ENCODE measurements at places on chromosomes 6 and 20.

DNA sequence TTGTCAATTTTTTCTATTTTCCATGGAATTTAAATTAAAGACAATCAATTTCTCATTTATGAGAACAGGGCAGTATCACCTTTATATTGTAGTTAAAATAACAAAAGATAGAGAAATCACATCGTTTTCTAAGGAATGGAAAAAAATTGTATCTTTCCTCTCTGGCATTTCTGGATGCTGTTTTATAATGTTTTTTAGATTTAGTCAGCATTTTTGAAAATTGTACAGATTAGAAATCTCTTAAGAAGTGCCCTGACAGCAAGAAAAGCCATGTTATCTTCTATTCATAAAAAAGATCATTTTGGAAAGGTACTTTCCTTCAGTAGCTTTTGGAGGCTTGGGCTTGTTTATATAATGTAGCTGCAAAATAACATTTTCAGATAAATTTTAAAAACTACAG, 116.9 kb downstream of the PLG start:
- no peak for DNase-seq

DNA sequence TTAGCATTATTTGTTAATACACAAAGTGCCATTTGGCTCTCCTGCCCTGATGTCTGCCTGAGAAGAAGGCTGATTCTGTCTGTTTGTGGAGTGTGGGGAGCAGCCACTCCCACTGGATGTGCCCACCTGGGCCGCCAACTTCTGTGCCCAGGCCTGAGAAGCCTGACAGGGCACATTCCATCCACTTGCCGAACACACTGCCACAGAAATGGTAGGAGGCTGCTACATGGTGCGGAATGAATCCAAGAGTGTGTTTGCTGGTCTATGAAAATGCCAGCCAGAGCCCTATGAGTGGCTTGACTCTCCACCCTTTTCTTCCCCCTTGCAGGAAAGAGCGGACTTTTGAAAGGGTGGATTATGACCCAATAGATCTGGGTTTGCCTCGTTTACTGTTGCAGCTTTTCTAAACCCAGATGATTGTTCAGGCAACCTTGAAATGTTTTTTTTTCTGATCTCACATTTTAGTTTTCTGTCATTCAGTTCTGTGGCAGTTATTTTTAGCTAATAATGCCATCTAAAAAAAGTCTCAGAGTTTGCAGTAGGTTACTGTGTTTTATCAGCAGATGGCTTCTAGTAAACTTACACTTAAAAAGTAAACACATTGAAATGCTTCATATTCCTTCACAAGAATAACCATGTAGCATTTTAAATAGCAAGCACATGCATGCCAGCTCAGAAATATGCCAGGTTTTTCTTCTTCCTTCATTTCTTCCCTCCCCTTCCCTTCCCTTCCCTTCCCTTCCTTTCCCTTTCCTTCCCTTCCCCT, 196.5 kb downstream of the SLC35F1 start:
- no peak for DNase-seq

- peak; percentile 16 for DNase-seq
Measured at GRCh38 chr6:33654831-33655554, 33.9 kb downstream of the ITPR3 start.

- DNase-seq: no peak
Measured at GRCh38 chr20:9322661-9323060, 191.7 kb upstream of the LAMP5 start.

- DNase-seq: no peak
Measured at GRCh38 chr6:167015302-167015701, 16.1 kb downstream of the CEP43 start.

DNA sequence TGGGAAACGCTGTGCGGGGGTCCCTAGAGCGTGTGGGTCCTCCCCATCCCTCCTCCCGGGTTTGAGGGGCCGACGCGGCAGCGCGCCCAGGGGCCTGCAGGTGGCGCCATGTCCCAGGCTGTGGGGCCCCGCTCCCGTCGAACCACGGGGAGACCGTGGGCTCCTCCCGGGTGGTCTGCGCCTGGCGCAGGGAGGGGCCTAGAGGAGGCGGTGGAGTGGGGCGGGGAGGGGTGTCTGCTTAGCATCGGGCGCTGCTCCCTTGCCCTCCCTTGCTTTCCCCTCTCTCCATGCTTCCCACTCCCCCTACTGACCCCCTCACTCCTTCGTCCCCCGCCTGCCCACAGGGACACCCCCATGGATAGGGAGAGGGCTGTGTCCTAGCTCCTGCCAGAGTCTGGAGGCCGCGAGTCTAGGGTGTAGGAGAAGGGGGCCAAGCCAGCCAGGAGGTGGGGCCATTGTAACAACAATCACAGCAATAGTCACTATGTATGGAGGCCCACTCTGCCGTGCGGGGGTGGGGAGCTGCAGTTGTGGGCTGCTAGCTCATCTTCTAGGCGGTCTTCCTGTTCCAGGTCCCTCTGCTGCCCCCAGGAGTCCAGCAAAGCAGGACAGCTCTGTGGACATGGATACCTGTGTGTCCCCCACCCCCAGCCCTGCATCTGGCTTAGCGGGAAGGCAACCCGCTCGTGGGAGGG, 51.7 kb downstream of the CHMP4B start:
- DNase-seq: no peak

GRCh38 chr6:150444308-150444707, 75.5 kb downstream of the IYD start:
- DNase-seq: no peak

- DNase-seq: no peak
Measured at GRCh38 chr20:50341880-50342637, 151.4 kb downstream of the CEBPB start.

- DNase-seq: no peak
Measured at GRCh38 chr20:16488086-16488485, 85.2 kb downstream of the KIF16B start.

GRCh38 chr20:61940976-61941720, 124.5 kb downstream of the TAF4 start:
- no peak for DNase-seq

DNA sequence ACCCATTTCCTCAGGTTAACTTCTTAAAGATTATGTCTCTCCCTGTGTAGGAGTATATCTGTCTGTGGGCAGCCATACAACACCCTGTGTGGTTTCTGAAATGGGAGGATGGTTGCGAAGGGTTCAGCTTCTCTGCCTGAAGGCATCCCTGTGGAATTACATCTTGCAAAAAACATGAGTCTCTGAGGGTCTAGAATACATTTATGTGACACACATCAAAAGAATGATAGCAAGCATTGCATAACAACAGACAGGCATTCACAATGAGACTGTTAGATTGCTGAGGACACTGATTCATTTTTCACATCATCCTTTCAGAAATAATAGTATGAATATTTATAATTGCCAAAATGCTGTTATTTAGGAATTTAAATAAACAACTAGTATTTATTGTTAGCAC, 670.9 kb downstream of the HTR1B start:
- no peak for DNase-seq

DNA sequence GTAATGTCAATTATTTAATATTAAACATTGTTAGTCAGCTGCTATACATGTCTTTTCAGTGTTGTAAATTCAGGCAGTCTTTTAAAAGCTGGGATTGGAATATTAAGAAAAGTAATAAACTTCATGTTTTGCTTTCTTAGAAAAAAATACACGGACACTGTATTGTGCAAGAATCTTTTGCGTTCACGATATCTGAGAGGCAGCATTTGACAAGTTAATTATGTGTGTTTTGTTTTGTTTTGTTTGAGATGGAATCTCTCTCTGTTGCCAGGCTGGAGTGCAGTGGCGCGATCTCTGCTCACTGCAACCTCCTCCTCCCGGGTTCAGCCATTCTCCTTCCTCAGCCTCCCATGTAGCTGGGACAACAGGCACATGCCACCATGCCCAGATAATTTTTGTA, 1661.3 kb downstream of the HACE1 start:
- DNase-seq: no peak

DNA sequence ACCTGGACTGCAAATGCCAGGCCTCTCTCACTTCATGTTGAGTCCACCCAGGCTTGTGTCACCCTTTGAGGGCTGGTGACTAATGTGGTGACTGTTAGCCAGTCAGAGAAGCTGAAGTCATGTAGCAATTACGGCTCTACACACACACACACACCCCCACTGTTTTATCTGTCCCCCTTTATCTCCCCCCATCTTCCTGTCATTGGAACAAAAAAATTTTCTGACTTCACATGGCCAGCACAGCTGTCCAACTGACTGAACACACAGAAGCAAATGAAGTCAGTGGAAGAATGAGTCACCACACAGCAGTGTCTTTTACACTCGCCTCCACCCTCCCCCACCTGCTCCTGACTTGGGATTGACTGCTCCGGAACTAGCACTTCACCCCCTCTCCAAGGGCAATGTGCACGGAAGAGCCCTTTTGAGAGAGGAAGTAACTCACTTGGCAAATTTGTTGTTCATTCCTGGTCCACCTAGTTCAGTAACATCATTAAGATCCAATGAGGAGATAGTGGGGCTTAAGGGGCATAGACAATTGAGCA, 198.0 kb downstream of the RNF144B start:
- peak; percentile 1 for DNase-seq

- DNase-seq: no peak
Measured at GRCh38 chr6:169171016-169171415, 82.6 kb downstream of the THBS2 start.

- DNase-seq: no peak
Measured at GRCh38 chr6:112480553-112480952, 133.4 kb downstream of the RFPL4B start.

DNA sequence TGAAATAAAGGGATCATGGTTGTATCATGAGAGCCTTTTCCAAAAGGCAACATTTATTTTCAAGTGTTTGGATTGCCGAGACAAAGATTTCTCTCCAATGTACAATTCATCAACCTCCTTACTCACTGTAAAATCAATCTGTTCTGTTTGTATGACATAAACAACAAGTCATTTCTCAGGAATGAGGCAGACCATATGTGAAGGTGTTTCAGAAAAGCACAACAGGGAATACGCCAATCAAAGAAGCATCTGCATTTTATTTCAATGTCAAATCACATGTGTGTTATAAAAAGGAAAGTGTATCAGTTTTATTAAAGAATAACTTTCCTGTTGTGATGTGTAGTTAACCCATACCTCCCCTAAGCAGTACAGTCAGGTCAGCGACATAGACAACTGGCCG, 653.7 kb downstream of the TFAP2A start:
- no peak for DNase-seq

DNA sequence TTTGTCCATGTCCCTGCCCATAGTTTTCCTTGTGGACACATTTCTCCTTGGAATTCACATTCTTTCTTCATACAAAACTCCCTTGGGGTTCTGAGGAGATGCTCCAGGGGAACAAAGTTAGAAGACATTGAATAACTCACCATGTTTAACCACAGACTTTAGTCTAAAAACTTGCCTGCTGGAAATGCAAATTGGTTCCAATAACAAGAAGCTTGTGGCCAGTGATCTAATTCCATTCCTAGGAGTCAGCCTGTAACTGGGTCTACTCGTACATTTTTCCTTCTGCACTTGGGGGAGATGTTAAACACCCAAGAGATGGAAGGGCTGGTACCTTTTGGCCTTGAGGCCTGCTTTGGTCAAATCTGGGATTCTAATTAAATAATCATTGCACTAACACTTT, 60.2 kb downstream of the SCML4 start:
- no peak for DNase-seq

- DNase-seq: no peak
Measured at GRCh38 chr20:37449276-37449675, 71.8 kb upstream of the NNAT start.

DNA sequence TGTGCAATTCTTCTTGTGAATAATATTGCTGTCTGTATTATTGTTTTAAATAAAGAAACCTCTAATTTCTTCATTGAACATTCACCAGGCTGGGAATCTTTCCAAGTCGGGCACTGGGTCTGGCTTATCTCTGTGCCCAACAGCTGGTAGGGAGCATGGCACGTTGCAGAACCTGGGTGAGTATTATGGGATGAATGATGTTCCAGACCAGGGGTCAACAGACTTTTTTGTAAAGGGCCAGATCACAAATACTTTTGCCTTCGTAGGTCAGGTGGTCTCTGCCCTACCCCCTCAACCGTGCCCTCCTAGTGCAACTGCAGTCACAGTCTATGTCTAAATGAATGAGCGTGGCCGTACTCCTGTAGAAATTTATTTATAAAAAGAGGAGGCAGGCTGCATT, 81.6 kb upstream of the FOXQ1 start:
- DNase-seq: no peak

DNA sequence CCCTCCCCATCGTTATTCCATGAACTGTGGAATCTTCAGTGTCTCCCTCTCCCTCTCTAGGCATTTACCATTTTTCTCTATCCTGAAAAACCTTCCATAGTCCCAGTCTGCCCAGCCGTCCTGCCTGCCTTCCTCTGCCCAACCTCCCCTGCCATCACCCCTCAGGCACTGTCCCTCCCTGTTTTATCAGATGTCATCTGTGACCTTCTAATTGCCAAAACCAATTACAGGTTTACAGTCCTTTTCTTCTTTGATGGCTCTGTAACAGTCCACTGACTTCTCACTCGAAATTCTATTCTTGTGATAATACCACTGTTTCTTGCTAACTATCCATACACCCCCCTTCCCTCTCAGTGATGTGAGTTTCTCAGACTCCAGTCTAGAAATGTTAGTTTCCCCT, 2.3 kb upstream of the SLC23A2 start:
- no peak for DNase-seq

- no peak for DNase-seq
Measured at GRCh38 chr6:148864941-148865340, 118.1 kb downstream of the UST start.

Measured in BJ (cell line).